Kidney epithelial cell (primary cell): ENCODE measurements at places on chromosomes 6 and 20.

DNA sequence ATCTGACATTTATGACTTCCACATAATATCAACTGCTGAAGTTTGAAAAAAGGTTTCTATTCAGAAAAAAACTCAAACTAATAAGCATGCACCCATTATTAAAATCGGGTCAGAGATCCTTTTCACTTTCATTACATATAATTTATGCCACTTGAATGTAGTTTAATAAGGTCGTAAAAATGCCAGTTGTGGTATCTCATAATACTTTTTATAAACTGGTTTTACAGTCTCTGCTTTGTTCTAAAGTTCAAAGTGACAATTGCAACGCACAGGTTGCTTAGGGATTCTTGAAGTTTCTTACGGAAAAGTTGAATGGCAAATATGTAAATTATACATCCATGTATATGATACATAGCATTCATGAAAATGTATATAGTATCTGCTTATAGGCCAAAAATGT is 229.4 kb upstream of the CEP162 start:
- no peak for DNase-seq

DNA sequence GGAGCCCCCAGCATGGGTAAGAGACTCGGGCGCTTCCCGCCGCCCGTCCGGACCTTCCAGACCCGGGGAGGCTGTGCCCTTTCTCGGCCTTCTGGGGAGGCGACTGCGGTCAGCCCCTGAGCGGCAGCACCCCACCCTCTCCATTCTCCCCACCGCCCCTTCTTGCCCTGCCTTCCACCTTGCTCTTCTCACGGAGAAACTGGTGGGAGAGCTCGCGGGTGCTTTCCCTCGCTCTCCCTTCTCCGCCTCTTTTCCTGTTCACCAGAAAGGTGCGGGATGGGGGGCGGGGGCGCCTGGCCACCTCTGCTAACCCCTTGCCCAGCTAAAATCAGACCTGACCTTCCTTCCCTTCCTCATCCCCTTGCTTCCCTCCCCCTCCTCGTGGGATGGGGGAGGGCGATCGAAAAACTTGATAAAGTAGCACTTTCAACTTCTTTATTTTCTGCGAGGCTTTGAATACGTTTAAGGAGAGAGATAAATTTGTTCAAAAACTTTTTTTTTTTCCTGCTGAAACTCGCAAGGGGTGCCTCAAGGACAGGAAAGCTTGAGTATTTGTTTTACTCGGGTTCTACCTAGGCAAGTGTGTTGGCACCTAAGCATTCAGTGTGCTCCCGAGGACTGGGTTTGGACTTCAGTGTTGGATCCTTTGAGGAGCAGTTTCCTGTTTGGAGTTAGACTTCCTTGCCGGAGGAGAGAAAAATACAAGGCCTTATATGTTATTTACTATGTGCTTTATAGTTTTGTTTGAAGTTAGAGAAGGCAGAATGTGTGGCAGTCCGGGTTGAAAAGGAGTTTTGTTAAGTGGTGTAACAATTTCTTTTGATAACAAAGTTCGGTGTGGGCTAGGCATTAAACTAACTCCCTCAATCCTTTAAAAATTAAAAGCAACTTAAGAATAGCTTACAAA is 897 bp downstream of the CD2AP start:
- no peak for DNase-seq

- no peak for DNase-seq
Observed at GRCh38 chr20:37520419-37520955, 563 bp upstream of the NNAT start.

DNA sequence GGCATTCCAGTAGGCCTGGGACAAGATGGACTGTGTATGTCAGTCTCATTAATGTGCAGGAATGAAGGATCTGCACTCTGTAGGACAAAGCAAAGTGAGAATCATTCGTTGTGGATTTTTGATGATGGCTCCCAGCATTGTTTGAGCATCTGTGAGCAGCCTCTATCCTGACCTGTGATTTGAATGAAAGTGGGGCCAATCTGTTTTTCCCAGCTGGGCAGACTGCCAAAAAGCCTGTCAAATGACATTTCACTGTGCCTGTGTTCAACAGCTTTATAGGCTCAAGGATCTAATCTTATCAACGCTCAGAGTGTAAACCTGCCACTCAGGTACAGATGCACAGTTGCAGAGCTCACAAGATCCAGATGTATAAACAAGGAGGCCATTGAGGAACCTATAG is 86.7 kb upstream of the SYNDIG1 start:
- DNase-seq, result no peak

GRCh38 chr20:17741220-17741619 is 41.5 kb downstream of the BANF2 start:
- no peak for DNase-seq

DNA sequence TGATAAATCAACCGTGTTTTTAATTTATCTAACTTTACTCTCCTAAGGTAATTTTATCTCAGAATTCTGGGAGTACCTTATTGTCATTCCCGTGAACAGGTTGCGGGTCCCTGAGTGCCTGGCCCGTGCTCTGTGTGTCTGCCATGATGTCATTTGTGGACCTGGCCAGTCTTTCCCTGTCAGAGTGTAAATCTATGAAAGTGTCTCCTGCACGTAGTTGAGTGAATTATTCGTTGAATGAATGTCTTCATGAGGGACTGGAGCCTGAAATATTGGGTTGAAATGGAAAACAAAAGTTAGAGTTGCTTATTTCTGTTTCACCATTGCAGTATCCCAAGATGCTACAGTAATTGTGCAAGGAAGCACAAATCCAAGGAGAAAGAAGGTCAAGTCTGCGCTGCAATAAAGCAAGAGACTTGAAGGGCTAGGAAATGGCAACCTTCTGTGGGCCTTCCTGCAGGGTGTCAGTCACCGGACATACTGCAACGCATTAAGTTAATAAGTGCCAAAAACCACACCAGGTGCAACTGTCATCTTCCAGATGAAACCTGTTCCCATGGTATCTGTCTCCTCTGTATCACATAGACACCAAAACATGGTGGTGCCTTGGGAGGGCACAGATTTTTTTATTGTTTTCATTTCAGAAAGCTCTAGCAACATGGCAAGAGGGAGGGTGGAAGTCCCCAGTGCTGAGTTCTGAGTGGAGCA is 135.5 kb downstream of the ZDHHC14 start:
- no peak for DNase-seq

DNA sequence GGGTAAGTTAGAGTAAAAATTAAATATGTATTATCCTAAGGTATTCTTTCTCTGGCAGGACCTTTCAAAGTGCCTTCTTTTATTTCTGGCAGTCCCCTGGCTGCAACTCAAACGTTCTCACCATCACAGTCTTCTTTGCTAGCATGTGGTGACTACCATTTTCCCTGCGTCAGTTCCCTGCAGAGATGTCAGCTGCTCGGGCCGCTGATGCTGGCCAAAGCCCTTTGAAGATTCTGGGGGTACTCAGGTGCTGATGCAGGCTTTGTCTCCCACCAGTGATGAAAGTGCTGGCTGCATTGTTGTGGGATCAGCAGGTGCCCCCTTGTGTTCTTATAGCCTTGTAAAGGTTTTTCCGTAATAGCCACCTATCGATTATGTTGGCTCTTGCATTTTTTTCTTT is 140.1 kb downstream of the BTBD3 start:
- DNase-seq, result no peak

DNA sequence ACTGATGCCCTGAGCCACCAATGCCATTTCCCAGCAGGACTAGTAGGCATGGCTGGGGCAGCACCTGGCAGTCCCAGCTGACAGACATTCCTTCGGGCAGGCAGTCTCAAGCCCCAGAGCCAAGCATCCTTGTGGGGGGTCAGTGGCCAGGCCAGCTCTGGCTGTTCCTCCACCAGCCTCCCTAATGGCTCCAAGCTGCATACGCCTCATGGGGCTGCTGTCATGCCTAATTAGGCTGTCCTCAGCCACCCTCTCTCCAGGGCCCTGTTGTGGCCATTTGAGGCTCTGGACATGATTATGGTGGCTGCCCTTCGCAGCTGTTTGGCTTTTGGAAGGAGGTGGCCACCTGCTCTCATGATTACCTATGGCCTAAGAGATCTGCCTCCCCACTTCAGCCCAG is 79.4 kb downstream of the DLGAP4 start:
- no peak for DNase-seq

- no peak for DNase-seq
Observed at GRCh38 chr20:50317609-50318008, 127.0 kb downstream of the CEBPB start.

GRCh38 chr6:130369831-130370230 is 4.0 kb downstream of the TMEM200A start:
- DNase-seq, result no peak

DNA sequence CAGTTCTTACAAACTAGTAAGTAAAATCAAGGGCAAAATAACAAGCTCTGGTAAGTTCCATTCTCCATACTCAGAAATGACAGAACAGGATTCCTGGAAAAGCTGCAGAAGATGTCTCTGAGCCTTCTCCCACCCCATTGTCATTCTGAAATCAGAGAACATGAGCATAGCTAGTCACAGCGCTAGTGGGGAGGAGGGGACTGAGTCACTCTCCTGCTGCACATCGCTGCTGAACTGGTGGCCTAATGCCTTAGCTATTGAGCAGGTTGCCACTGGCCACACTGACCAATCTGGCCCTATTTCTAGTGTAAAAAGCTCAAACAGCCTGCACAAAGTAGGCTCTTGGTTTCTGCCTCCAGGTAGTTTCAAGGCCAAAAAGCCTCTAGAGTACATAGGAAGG is 26.1 kb upstream of the RIPPLY2 start:
- DNase-seq, result no peak

DNA sequence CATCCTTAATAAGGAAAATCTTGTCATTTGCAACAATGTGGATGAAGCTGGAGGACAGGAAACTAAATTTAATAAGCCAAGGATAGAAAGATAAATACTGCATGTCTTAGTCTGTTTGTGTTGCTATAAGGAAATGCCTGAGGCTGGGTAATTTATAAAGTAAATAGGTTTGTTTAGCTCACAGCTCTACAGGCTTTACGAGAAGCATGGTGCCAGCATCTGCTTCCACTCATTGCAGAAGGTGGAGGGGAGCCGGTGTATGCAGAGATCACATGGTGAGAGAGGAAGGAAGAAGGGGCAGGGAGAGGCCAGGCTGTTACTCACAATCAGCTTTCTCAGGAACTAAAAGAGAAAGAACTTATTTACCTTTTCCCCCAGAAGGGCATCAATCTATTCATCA is 118.9 kb upstream of the SMLR1 start:
- DNase-seq, result no peak

GRCh38 chr6:498795-499231 is 107.3 kb downstream of the IRF4 start:
- no peak for DNase-seq

- peak; percentile 83 for DNase-seq
Observed at GRCh38 chr20:8837396-8837795, 231.5 kb upstream of the PLCB4 start.

GRCh38 chr6:31663961-31664789 is 622 bp downstream of the GPANK1 start:
- DNase-seq, result no peak

DNA sequence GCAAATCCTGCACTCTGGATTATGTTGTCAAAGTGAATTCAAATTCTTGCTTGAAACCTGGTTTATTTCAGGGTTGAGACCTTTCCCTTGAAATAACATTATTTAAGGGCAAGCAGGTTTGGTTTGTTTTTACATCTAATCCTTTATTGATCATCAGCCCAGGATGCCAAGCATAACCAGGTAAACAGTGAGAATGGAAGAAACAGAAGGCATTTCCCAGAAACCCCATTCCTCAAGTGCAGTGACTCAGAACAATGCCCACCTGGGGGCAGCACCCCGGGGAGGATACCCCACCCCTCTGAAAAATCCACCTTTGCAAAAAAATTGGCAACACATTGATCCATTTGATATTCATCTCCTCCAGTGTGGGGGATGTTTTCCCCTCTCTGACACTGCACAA is 32.5 kb downstream of the POFUT1 start:
- no peak for DNase-seq

DNA sequence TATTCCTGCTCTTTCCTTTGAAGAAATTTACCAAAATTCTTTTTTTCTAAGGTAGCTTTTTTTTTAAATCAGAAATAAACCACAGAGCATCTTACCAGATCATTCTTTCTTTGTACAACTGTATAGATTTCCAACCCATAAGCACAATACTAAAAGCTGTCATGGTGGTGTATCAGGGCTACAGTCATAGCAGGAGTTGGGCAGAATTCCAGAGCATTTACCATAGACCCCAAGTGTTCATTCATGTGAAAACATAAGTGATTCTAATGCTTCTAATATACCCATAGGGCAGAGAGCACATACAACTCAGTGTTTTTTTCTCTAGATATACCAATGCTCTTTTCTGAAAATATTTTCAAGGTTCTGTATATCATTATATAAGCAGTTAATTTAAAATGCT is 392.5 kb downstream of the FRK start:
- DNase-seq, result no peak

DNA sequence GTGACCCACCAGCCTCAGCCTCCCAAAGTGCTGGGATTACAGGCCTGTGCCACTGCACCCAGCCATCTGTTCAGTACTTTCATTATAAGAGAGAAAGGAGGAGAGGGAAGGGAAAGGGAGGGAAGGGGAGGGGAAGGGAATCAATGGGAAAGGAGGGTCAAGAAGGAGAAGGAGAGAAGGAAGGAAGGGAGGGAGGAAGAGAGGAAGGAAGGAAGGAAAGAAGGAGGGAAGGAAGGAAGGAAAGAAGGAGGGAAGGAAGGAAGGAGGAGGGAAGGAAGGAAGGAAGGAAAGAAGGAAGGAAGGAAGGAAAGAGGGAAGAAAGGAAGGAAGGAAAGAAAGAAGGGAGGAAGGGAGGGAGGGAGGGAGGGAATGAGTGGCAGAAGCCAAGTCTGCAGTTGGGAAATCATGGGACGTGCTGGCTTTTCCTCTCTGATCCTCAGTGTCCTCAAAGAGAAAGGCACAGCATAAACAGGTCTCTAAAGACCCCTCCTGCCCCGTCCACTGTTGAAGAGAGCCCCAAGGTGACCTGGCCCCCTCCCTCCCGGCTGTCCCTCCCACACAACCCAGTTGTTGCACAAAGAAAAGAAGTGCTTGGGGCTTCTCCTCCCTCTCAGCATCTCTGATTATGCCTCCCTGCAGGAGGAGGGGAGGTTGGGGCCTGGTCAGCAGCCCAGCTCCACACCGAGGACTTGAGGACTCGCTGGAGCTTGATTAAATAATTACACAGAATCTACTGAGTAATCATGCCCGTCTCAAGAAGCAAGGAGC is 69.1 kb upstream of the TOP1 start:
- DNase-seq, result no peak

DNA sequence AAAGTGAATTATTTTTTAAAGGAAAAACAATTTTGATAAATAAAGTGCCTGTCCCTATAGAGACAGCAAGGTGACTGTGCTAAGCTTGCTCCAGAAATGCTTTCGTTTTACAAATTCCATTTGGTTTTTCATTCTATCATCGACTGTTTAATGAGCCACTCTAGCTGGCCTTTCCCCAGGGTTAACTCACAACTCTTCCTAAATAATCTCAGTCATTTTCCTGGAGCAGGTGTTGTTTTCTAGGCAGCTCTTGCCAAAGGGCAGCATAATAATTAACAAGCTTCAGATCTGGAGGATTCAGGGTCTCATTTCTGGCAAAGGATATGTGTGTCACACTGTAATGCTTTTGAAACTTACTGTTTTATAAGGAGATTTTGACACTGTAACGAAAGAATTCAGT is 184.2 kb downstream of the KHDC1L start:
- peak; percentile 10 for DNase-seq

GRCh38 chr20:11098888-11099287 is 425.1 kb upstream of the JAG1 start:
- no peak for DNase-seq

- no peak for DNase-seq
Observed at GRCh38 chr20:55375920-55376319, 629.4 kb downstream of the CBLN4 start.
